ENCODE measurements at places on chromosomes 1 and 21.

DNA sequence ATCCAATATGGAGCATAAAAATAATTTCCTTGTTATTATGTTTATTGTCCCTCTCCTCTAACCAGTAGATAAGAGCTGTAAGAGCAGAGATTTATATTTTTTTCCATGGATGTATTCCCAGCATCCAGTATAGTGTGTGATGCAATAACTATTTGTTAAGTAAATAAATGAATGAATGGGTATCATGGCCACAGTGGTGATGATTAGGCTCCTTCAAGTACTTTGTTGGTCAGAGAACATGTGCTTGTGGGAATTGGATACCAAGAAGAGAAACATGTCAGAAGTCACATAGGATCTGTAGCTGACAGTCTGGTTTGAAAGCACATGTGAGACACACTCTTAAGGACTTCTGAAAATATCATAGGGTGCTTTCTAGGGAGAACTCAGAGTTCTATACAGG, 588.5 kb downstream of the AGBL4 start:
- DNase-seq, result no peak

GRCh38 chr1:181356505-181357340, 126.6 kb upstream of the CACNA1E start:
- DNase-seq, result no peak

DNA sequence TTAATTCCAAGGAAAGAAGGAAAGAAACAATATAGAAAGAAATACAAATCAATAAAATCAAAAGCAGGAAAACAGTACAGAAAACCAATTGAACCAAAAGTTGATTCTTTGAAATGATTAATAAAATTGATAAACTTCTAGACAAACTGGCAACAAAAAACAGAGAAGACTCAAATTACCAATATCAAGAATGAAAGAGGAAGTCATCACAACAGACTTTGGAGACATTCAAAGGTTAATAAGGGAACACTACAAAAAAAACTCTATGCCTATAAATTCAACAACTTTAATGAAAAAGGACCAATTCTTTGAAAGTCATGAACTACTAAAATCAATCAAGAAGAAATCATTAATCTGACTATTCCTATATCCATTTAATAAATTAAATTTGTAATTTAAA, 329.3 kb upstream of the NR5A2 start:
- no peak for DNase-seq

DNA sequence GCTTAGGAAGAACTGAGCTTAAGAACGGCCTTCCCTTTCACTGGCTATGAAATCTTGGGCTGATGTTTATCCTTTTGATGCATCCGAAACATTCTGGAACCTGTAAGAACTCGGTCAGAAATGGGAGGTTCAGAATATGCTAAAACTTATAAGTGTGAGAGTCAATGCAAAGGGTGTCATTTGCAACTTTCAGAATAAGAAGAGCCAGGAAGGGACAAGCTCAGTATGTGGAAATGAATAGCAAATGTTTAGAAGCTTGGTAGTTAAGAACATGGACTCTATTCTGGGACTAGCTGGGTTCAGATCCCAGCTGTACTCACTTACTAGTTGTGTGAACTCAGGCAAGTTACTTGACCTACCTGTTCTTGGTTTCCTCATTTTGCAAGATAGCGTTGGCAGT, 234.1 kb downstream of the OMA1 start:
- DNase-seq, result no peak

DNA sequence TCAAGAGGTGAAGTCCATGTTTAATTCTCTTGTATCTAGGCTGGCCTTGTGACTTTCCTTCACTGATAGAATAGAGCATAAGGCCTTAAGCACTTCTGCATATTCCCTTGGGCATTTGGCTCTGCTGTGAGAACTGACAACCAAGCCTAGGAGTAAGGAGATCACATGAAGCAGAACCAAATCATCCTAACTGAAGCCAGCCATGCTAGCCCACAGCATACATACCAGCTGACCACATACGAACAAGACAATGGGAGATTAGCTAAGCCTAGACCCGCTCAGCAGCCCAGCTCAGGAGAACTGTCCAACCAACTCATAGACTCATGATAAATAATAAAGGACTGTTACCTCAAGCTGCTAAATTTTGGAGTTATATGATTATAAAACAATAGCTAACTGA, 114.6 kb upstream of the NEK7 start:
- DNase-seq, result no peak

Data from effector CD8-positive, alpha-beta T cell (primary cell).